ENCODE measurements at places on chromosomes 3 and 15.

DNA sequence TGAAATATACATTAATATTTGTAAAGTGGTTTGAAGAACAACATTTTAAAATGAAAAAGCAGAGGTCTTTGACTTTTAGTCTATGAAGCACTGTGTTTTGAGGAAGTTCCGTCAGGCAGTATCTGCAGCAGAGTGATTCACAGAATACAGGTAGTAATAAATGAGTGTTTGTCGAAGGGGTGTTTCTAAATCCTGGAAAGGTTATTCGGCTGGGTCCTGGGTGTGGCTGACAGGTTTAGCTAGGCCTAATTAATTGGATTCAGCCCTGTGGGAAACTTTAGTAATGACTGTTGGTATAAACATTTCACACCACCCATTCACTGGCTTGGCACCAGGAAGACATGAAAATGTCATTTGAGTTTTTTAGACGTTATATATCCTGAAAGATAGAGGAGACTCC lies 51.3 kb downstream of the TIPARP start:
- DNase-seq: no peak

- no peak for DNase-seq
Observed at GRCh38 chr3:136329593-136329992, 79.5 kb downstream of the PCCB start.

DNA sequence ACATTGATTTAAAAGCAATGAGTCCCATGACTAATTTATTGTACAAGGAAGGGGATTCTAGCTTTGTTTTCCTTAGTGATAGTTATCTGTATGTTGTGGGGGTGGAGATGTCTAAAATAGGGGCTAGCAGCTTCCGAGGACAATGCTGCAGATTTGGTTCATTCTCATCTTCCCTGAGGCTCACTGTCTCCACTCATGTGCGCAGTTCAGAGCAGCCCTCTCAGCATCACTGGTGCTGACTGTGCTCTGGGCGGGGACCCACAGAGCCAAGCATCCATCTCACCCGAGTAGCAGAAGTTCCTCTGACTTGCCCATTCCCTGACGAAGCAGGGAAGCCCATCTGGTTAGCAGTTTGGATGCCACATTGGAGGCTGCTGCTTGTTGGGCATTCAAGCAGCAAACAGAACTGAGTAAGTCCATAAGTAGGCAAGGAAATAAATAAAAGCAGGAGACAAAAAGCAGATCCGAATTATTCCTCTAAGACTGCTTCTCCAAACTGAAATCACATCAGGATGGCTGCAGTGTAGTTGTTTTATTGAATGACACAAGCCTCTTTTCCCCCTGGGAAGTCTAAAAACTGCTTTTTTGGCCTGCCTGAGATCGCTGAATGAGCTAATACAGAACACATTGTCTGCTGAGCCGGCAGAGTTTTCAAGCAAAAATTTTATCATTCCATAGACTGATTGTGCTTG lies 27.5 kb downstream of the RARB start:
- no peak for DNase-seq

GRCh38 chr3:22923711-22924110 lies 279.4 kb upstream of the UBE2E2 start:
- no peak for DNase-seq

GRCh38 chr3:66836363-66837152 lies 161.5 kb upstream of the KBTBD8 start:
- no peak for DNase-seq

GRCh38 chr3:157410945-157411344 lies 25.7 kb upstream of the PTX3 start:
- no peak for DNase-seq

GRCh38 chr3:12334786-12335185 lies 45.9 kb downstream of the PPARG start:
- no peak for DNase-seq

- no peak for DNase-seq
Observed at GRCh38 chr3:141076797-141077571, 25.8 kb downstream of the SPSB4 start.

DNA sequence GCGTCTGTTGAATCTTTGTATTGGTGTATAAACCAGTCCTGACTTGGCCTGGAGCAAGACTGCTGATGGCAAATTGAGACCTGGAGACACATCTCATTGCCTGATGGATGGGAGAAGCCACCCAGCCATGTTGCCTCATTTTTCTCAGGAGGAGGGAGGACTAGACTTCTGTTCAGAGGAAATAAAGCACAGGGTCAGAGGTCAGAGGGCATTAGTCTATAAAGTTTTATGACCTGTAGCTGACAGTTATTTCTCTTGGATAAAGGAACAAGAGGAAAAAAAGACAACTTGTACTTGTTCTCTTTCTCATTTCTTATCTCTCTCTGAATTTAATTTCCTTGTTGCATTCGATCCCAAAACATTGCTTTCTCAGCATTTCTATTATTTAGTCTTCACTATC lies 775.9 kb downstream of the SQOR start:
- no peak for DNase-seq

DNA sequence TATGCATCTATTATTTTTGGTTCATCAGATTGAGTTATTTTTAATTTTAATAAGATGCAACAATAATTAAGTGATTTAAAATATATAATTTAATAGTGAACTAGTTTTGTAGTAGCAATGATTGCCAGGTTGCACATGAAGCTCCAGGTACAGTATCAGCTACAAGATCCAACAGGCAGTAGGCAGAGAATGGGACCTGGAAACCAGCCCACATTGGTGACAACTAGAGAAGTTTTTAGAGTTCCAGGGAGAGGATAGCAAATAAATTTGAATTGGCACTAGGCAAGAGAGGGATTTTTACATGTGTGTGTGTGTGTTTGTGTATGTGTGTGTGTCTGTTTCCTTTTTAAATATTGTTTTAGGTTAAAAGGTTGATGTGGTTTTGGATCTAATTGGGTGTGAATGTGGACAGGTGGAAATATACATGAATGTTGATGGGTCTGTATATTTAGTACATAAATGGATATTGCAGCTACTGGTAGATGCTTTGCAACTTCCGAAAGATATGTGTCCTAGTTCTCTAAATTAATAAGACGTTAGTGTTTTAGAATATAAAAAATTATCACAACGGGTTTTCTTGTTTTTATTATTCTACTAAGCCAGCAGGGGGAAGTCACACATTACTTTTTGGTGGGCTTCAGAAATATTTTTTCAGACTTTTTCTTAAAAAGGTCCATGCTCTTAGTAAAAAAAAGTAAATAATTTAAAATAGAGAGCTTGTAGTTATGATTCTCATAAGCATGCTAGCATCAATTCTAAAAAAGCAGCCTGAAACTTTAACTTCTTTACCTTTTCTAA lies 110.1 kb upstream of the GBE1 start:
- DNase-seq: no peak

DNA sequence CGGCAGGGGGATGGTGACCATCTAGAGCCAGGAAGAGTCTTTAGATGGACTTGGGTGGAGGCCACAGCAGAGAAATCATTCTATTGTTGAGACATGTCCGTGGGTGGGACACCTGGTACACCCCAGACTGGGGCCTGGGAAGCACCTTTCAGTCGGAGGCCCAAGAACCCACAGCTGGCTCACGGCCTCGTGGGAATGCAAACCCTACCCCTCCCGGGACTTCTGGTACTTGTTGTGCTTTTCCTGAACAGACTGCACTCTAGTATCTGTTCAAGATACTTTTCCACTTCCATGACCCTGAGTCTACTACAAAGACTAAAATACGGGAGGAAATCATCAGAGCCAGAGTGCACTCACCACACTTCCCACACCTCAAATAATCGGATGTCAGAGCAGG lies 60.7 kb downstream of the BDH1 start:
- no peak for DNase-seq

DNA sequence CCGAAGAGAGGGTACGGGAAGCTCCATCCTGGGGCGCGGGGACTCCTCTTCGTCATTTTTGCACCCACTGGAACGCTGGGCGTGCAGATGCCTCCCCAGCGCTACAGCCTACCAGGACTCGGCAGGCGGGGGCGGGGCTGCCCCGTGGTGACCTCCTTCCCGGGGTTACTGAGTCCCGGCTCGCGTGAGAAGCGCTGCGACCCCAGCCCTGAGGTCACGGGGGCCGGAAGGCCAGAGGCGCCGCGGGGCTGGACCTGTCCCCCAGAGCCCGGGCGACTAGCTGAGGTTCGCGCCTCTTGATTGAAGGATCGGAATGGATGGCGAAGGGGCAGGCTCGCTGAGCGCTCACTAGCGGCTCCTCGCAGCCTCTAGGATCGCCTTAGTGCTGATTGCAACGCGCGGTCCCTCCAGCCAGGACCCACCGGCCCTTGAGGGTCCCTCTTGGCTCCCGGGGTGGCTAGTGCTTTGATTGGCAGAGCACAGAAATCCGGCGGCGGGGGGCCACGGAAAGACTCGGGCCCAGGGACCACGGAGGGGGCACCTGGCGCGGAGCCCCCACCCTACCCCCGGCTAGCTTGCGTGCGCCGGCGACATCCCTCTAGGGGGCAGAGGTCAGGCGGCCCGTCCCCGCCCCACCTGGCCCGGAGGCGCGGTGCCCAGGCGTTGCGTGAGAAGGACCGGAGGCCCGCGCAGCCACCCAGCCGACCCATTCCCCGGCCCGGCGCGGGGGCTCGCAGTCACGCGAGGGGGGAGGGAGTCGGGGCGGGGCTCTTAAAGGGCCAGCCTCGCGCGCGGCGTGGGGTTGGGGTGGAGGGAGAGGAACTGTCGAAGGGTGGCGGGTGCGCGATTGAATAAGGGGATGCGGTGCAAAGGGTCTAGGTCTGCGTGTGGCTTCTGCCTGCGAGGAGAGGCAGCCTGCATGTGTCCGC lies 781 bp upstream of the CYP1A1 start:
- DNase-seq: peak; percentile 66

GRCh38 chr3:196096382-196096953 lies 14.6 kb upstream of the TFRC start:
- DNase-seq: no peak

GRCh38 chr3:175983379-175983778 lies 1124.2 kb downstream of the NAALADL2 start:
- no peak for DNase-seq

- DNase-seq: no peak
Observed at GRCh38 chr3:74027121-74027520, 402.4 kb upstream of the PDZRN3 start.

DNA sequence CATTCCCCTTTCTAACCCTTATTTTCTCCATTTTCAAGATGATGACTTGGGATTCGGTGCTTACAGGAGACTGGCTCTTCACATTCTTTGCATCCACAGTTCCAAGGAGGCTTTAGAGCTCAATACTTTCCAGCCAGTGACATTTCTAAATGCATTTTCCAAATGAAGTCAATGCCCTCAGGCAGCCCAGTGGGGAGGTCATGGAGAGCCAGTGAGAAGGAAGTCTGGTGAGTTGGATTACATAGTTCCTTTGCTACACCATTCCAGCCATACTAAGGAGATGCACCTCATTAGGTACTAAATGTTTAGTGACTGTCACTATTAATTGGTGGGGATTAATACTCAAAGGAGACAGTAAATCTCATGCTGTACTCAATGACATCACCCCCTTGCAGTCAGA lies 248.1 kb downstream of the LRRN1 start:
- DNase-seq: no peak

- DNase-seq: no peak
Observed at GRCh38 chr3:193871220-193871485, 264.8 kb upstream of the HES1 start.

DNA sequence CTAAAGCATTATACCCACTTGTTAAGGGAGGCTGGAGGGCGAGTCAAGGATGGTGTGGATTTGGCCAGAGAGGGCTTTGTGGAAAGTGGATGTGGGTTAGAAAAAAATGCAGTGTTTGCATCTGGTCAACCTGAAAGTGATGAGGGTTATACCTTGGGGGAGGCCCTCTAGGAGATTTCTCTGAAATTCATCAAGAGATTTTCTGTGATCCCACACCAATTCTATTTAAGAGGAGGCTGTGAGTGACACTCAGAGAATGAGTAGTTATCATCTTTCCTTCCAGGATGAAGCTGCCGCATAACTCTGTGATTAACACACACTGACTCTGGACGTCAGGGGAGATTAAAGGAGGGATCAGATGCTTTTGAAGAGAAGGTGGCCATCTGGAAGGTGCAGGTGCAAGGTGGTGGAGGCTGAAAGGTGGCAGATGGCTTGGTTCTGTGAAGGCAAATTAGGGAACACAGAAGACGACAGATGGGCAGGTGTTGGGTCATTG lies 54.8 kb downstream of the ANAPC13 start:
- DNase-seq: peak; percentile 73

Data from D341Med (cell line).